Dermis microvascular lymphatic vessel endothelial cell (primary cell): ENCODE measurements at places on chromosomes 7 and 10. TPM values are rescaled to one million over a fixed set of nuclear protein-coding genes. Genes with fewer than 3 reads are reported as not detected.

Gene APBB1IP
- not detected in 2 replicates for total RNA-seq

Gene GHITM
- total RNA-seq = 177 and 208 TPM in 2 replicates

Gene CTTNBP2
- under 0.01 and 0.63 TPM in 2 replicates for total RNA-seq

Gene CHST15
- 72.9 and 114 TPM in 2 replicates for total RNA-seq

Gene COL1A2
- total RNA-seq = 0.39 and 9.2 TPM in 2 replicates

Gene LRMDA
- 10.4 and 35.9 TPM in 2 replicates for total RNA-seq

Gene PRLHR
- total RNA-seq = not detected in 2 replicates

Gene TEX47
- not detected in 2 replicates for total RNA-seq

Gene C10orf143
- total RNA-seq = 0.26 and 0.76 TPM in 2 replicates

Gene ZRANB1
- 15.1 and 19.7 TPM in 2 replicates for total RNA-seq

Gene ST8SIA6
- total RNA-seq = 0.13 and 0.25 TPM in 2 replicates

Gene ICA1
- total RNA-seq = 28.0 and 37.6 TPM in 2 replicates

Gene UNC5B
- 14.8 and 18.1 TPM in 2 replicates for total RNA-seq

Gene PALD1
- 177 and 179 TPM in 2 replicates for total RNA-seq

Gene ANXA11
- 17.3 and 27.9 TPM in 2 replicates for total RNA-seq

Gene NCAPG2
- 10.7 and 16.8 TPM in 2 replicates for total RNA-seq

Gene JMJD1C
- 103 and 145 TPM in 2 replicates for total RNA-seq

Gene GPR22
- total RNA-seq = not detected in 2 replicates

Gene UNCX
- not detected in 2 replicates for total RNA-seq

Gene ELN
- total RNA-seq = 6.2 and 31.0 TPM in 2 replicates

Gene HOXA11
- total RNA-seq = 0.13 TPM in 2 replicates

Gene C7orf57
- total RNA-seq = under 0.01 TPM in 1 of 2 replicates, not detected in the other

Gene PDIA4
- total RNA-seq = 239 and 243 TPM in 2 replicates

Gene FFAR4
- total RNA-seq = not detected in 2 replicates

Gene ARMH3
- total RNA-seq = 5.3 and 6.3 TPM in 2 replicates

Gene HOXA3
- total RNA-seq = 3.0 and 3.7 TPM in 2 replicates

Gene NUTM2B
- total RNA-seq = under 0.01 and 0.26 TPM in 2 replicates

Gene DPYSL4
- total RNA-seq = 5.6 and 5.8 TPM in 2 replicates

Gene HELLS
- 14.4 and 25.2 TPM in 2 replicates for total RNA-seq
